ENCODE measurements at places on chromosomes 3 and 15.
A peak's percentile ranks its signal among the peaks of the same experiment; 100 is the strongest.

- no peak for DNase-seq
These were observed 116.6 kb downstream of the CHDH start for GRCh38 chr3:53729618-53730017.

DNA sequence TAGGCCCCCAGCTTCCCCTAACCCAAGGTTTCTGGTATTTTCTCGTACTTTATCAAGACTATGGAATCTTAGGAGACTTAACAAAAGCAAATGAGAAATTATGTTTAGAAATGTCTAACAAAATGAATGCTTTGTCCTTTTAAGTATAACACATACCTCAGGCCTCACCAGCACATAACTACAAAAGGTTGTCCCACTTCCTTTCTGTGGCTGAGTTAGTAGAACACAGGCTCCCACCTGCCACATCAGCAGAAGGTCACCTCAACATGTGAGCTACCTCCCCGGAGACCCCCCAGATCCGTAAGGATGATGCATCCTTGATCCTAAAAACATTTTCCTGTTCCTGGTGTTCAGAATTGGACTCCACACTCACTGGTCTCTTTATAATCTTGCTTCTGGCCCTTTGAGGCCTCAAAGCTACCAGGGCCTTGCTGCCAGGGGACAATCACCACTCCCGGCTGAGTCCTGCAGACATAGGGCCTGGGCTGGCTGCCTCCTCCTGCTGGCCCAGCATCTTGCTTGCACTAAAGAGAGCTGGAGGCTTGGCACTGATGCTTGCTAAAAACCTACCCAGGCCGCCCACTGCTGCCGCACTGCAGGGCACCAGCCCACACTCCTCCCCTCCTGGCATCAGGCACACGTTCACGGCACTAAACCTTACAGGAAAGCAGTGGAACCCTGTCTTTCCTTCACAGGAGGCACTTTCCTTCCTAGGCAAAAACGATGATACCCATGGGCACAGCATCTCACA lies 2.9 kb downstream of the CCRL2 start:
- no peak for DNase-seq

GRCh38 chr15:34271493-34271892 lies 46.7 kb downstream of the EMC4 start:
- DNase-seq, result no peak

GRCh38 chr15:50148362-50148963 lies 29.4 kb upstream of the ATP8B4 start:
- no peak for DNase-seq

DNA sequence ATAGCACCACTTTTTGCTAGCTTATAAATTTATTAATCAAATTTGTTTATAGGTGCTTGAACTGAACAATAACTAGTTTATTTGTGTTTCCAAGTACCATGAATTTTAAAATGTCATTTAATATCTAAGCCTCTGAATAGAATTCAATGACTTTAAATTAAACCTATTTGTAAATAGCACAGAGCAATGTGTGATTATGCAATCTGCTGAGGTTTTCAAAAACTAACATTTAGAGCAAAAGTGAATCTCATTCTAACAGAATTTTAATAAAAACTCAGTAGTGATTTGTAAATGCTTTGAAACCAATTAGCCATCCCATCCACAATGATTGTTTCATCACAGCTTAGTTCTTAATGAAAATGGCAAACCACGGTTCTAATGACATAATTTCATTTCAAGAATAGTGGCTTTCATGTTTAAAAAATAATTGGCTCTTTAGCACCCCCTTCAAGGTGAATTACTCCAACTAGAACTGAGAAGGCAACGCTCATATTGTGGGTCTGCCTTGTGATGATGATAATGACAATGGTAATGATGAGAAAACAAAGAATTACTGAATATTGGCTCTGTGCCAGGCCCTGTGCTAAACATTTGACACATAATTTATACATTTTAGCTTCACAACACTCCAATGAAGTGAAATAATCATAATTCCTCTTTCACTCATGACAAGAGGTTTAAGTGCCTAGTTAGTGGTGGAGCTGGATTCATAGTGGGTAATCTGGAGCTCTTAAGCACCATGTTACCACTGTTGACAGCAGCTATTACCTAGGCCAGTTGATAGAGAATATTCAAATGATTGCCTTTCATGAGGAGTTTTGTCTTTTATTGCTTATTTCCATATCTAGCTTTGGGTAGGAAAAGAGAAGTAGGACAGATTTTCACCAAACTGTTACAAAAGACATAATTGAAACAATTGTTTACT lies 145.7 kb downstream of the RBMS3 start:
- no peak for DNase-seq

DNA sequence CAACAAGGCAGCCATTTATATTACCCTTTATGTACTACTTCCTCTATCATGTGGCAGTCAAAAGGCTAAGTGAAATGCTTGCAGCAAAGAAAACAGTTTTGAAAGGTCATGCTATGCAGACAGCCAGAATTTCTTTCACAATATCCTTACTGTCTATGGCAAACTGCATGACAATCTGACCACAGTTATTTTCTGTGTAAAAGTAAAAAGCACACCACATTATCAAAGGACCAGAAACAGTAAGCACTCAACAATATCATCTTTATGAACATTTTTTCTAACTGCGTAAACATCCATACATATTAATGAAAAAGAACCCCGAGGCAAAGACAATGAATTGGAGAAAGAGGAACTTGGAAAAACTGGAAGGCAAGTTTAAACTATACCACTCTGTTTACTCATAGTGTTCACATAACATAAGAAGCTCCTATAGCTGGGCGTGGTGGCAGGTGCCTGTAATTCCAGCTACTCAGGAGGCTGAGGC lies 47.9 kb downstream of the PIK3CB start:
- DNase-seq, result no peak

GRCh38 chr15:79341396-79341795 lies 30.5 kb downstream of the TMED3 start:
- no peak for DNase-seq

GRCh38 chr15:58736018-58736643 lies 13.4 kb downstream of the ADAM10 start:
- no peak for DNase-seq

- no peak for DNase-seq
These were observed 31.2 kb upstream of the CCDC80 start for GRCh38 chr3:112671930-112672715.

- no peak for DNase-seq
These were observed 286.7 kb downstream of the DOCK3 start for GRCh38 chr3:50961386-50961785.

- DNase-seq, result no peak
These were observed 432.0 kb downstream of the ZPLD1 start for GRCh38 chr3:102866845-102867244.

DNA sequence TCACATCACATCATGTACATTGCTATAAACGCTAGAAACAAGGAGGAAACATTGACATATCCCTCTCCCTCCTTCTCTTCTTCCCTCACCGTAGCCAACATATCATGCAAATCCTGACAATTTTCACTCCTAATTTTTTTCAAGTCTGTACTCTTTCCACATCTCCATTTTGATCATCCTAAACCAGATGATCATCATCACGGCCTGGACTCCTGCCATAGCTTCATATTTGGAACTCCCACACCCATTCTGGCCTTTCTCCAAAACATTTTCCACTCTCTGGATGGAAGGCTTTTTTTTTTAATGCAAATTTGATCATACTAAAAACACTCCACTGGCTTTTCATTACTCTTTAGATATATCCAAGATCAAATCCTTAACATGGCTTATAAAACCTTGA lies 248.0 kb upstream of the CNTN3 start:
- no peak for DNase-seq

- DNase-seq, result no peak
These were observed 4.1 kb downstream of the FBN1 start for GRCh38 chr15:48641416-48641815.

DNA sequence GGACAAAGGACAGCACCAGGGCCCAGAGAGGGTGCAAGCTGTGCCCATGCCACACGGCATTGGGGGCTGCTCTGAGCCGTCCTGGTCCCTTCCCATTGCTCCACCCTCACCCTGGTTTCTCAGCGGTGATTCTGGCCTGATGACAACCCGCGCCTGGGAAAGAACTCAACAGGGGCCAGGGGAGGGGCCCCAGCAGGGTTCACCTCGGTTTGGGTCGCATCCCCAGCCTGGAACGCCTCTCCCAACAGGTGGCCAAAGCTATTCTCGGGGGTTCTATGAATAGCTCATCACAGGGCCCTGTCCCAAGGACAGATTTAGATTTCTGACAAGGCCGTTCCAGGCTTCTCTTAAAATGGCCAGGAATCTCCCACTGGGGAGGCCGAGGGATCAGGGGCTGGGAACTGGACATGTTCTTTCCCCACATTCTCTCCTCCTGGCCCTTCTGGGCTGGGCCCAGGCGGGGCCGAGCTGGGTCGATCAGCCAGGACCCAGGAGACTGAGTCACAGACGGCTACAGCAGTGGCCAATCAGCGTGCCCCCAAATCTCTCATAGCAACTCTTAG lies 17.9 kb downstream of the GRIP2 start:
- DNase-seq, result no peak

DNA sequence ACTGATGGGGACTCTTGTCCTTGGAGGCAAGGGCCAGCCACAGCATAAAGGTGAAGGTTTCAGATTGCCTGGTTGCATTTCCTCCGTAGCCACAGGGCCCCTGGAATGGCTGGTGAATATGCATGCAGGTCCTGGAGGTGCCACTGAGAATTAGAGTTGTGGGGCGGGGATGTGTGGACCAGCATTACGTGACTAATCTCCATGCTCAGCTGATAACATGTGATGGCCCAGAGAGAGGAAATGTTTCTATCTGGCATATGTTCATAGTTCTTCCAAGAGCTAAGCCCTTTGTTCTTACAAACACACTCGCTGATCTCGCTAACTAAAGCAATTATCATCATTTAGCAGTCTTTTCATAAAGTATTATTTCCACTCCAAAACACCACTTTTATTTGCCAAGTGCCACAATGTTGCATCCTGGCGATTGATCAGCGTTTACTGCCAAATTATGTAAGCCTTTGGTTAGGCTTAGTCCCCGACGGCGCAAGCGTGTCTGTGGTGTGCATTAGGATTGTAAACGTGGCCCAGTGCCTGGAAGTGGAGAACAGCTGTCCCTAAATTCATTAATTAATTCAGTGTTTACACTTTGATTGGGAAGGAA lies 55.9 kb downstream of the CGNL1 start:
- DNase-seq, result no peak

- DNase-seq, result no peak
These were observed 23.4 kb upstream of the CLK3 start for GRCh38 chr15:74592222-74592621.

DNA sequence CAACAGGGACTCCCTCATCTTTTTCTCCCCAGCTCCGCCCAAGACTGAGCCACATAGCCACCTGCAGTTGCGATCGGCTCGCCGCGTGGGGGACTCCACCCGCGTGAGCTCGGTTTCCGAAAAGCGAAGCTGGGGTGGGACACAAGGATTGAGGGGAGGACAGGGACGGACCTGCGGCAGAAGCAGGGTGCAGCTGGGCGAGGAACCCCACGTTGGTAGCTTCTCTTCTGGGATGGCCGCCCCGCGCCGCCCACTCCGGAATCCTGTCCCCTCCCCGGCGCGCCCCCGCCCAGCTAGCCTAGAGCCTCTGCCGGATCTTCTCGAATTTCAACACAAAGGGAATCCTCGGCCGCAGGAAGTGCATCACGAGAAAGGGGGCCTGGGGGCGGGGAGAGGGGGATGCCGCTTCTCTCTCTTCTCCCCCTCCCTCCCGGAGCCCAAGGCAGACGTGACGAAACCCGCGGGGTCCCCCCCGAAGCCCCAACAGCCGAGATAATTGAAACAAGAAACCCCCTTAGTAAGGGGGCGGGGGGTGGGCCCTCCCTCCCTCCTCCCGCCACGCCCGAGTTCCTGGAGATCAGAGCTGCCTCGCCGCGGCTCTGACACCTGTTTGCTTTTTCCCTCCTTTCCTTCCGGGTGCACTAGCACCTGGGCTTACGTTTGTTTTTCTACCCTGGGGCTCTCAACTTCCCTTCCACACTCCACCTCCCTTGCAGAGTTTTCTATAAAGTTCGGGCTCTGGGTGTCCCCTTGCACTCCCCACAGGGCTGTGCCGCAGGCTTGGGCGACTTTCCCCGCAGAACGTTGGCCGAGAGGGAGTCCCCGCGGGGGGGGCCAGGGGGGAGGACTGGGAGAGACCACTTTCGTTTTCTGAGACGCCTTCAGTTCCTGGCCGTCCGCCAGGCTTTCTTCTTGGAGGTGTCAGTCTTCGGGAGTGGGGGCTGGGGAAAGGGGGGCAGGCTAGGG lies 1.3 kb upstream of the KCNH8 start:
- DNase-seq, result peak; percentile 25

- no peak for DNase-seq
These were observed 38.7 kb downstream of the CHST2 start for GRCh38 chr3:143158014-143158988.

Data from effector CD4-positive, alpha-beta T cell (primary cell).